ENCODE measurements at places on chromosomes 2 and 18.

DNA sequence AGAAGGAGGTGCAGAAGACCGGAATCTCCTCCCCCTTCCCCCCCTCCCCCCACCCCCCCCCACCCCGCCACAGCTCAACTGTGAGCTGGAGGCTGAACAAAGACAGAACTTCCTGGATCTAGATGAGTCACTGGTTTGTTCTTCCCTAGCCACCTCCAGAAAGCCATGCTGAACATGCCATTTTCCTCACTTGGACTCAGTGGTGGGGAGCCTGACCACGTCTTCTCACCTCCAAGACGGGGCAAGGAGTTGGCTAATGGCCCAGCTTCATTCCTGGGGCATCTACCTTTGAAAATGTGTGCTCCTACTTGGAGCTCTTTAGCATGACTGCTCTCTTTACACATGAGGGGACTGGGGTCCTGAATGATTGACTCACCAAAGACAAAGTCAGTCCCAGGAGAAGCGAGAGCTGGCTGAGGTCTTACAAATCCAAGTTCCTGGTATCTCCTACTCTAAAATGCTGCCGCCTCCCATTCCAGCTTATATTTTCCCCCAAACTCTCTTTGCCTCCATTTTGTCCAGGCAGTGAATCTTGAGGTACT, 22.6 kb upstream of the FZD5 start:
- no peak for DNase-seq

DNA sequence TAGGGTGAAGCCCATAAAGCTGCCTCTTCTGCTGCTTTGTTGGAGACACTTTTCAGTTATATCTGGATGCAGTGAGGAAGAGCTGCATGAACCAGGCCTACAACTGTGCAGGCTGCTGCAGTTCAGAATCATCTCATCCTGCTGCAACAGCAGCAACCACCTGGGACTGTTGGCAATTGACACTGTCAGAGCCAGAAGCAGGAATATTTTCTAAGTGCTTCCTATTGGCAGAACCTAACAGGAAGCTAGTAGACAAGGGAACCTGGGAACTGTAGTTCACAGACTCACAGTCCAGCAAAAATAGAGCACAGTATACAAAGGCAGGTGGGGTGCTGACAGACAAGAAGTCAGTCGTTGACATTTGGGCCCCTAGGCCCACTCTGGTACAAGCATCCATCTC, 452.9 kb upstream of the SPRED2 start:
- no peak for DNase-seq

- DNase-seq: no peak
Measured at GRCh38 chr2:229340086-229340760, 69.1 kb upstream of the PID1 start.

- no peak for DNase-seq
Measured at GRCh38 chr2:82735336-82735735, 1723.7 kb downstream of the SUCLG1 start.

- DNase-seq: no peak
Measured at GRCh38 chr2:66574701-66575624, 140.0 kb downstream of the MEIS1 start.

GRCh38 chr2:96533292-96534073, 3.1 kb upstream of the ARID5A start:
- no peak for DNase-seq

- no peak for DNase-seq
Measured at GRCh38 chr18:45316127-45316526, 299.1 kb upstream of the SLC14A2 start.

GRCh38 chr18:44724105-44724778, 43.6 kb downstream of the SETBP1 start:
- DNase-seq: no peak

DNA sequence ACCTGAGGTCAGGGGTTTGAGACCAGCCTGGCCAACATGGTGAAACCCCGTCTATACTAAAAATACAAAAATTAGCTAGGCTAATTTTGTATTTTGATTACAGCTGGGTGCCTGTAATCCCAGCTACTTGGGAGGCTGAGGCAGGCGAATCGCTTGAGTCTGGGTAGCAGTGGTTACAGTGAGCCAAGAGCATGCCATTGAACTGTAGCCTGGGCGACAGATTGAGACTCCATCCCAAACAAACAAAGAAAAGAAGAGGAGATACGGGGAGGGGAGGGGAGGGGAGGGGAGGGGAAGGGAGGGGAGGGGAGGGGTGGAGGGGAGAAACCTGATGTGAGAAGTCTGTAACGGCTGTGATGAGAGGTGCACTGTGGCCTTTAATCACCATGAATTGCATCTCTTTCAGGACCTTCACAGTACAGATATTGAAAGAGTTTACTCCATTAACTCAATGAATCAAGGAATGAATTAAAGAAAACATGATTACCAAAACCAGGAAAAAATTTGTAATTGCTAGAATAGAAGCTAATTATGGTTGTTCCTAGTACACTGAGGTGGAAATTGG, 135.3 kb downstream of the CALCRL start:
- no peak for DNase-seq

Measured in NCI-H2081 treated with DMSO at 0.1 percent for 48 hours (cell line).